ENCODE measurements at places on chromosomes 13 and 19.

- no peak for DNase-seq
These were observed 59.6 kb downstream of the KCNRG start for GRCh38 chr13:50074843-50075242.

- DNase-seq, result peak; percentile 11
These were observed at the start of gene MEX3D for GRCh38 chr19:1568320-1569019. Gene MEX3D, minus strand, starts transcription at chr19:1568325. Its CDS starts 267 bp downstream, at chr19:1568058.

DNA sequence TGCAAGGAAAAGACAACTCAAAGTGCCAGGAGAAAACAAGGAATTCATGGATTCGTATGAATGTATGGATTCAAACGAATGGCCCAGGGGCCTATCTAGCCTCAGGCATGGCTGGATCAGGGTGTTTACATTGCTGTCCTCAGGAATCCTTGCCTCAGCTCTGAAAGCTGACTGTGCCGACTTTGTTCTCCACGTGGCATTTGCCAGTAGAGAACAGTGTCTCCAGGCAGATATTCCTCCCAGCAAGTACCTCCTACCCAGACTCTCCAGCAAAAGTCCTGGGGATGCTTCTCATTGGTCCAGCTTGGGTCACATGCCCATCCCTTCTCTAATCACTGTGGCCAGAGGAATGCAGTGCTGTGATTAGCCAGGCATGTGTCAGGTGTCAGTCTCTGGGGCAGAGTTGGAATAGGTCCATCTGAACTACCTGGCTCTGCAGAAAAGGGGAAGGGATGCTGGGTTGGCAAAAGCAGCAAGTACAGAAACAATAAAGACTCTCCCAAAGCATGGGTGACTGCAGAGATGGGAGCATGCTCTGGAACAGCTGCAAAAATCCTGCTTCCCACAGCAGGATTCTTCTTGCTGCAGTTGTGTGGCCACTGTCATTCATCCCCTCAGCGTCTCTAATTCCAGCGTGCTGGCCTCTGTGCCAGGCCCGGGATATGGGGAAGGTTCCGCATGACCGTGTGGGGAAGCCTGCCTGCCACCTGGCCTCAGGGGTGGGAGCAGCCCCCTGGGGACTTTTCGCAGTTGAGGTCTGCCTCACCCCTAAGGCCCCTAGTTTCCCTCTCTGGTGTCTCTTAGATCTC is 30.0 kb downstream of the CCNE1 start:
- DNase-seq, result no peak

DNA sequence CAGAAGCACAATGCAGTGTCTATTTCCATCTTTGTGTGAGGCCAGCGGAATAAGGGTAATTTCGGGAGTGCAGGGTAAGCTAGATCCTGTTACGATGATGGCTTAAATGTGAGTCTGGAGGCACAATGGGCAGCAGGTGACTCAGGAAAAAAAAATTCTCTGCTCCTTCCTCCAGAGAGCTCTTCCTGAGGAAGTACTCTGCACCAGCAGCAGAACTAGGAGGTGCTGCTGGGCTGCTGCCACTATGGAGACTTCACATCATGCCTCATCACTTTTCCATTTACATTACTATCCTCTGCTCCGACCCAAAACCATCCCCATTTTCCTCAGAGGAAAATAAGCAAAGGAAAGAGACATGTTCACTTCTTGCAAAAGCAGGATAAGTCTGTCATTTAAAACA is 282.0 kb downstream of the DNAJC15 start:
- no peak for DNase-seq

DNA sequence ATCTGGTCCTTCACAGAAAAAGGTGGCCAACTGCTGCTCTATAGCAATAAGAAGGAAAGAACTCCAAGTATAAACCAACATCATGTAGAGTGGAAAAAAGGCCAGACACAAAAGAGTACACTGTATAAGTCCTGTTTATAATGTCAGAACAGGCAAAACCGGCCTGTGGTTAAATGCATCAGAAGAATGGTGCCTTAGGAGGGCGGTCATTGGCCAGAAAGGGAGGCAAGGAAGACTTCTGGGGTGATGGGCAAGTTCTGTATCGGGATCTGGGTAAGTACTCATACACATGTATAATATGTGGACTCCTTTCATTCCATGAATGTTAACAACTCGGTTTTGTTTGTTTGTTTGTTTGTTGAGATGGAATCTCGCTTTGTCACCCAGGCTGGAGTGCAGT is 4.1 kb downstream of the ETHE1 start:
- DNase-seq, result no peak

GRCh38 chr19:56949626-56950025 is 109.1 kb upstream of the PEG3 start:
- DNase-seq, result no peak

DNA sequence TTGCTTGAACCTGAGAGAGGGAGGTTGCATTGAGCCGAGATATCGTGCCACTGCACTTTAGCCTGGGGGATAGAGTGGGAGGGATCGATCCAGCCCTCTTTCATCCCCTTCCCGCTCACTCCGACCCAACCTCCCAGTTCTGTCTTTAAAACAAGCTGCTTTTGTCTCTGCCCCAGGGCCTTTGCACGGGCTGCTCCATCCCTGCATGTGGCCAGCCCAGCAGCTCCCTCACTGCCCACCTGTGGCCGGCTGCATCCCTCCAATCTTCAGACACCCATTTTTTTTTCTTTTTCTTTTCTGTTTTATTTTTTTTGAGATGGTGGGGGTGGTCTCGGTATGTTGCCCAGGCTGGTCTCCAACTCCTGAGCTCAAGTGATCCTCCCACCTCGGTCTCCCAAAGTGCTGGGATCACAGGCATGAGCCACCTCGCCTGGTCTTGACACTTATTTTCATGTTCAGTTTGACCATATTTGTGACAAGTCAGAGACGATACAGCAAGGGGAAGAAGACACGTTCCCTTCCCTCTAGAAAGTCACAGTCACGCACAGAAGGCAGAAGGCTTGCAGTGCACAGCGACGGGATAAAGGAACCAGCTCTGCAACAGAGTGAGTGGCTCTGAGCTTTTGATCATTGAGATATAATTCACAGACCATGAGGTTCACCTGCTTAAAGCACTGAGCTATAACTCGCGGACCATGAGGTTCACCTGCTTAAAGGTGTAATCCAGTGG is 31.8 kb downstream of the EFNA2 start:
- no peak for DNase-seq

DNA sequence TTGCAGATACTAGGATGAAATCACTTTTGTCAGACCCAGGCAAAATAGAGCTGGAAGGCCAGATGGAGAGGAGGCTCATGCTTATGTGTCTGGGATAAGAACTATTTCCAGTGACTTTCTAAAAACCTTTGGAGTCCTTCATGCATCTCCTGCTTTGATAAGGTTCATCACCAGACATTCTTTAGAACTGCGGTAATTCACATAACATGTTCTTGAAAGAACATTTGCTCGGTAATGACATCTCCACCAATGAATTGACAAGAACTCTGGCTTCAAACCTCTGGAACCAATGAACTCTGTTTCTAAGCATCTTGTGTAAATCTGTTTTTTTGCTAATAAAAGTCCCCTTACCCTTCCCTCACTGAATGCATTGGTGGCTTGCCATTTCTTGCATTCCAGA is 112.0 kb upstream of the KL start:
- DNase-seq, result no peak

Data from amygdala (tissue), 56 donors.